Adrenal gland (tissue), 19 donors: ENCODE measurements at places on chromosomes 3 and 15. TPM values are rescaled to one million over a fixed set of nuclear protein-coding genes. Genes with fewer than 3 reads are reported as not detected.
A peak's percentile ranks its signal among the peaks of the same experiment; 100 is the strongest.

GRCh38 chr3:108328821-108329486 is 32.6 kb downstream of the HHLA2 start:
- DNase-seq = no peak

GRCh38 chr3:134985864-134986715 is 191.0 kb downstream of the EPHB1 start:
- no peak for DNase-seq

GRCh38 chr3:119258915-119259314 is 18.2 kb upstream of the B4GALT4 start:
- DNase-seq = no peak

The RIOX2 gene
- total RNA-seq = 8.4 TPM

DNA sequence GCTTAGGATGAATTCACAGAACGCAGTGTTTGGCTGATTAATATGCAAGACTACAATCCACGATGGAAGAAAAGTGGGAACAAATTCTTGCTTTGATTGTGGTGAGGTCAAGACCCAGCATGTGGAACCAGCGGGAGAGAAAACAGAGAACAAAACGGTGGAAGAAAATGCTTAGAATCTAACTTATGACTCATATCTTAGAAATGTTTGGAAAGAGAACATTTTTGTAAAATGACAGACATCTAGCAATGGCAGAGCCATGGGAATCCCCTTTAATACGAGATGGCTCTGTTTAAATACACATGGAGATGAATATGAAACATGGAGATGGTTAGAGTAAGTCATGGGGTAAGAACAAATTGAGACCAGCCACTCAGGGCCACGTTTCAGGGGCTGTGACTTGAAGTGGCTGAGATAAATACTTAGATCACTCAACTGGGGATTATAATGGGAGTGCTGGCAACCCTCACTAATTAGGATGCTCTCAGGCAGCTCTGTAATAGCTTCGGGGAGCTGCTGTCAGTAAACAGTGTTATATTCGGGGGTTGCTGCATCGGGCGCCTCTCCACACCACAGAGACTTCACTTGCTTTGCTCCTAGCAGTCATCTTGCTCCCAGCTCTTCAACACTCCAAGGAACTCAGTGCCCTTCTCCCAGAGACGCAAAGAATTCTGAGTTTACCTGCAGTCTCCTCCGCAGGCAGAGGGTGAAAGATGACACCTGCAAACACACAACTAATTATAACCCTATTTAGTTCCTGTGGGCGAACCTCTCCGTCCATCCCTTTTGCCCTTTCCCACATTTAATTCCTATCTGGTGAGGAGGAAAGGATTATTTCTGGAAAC is 68.0 kb upstream of the ONECUT1 start:
- DNase-seq = no peak

The CLDN18 gene
- 0.17 TPM for total RNA-seq

DNA sequence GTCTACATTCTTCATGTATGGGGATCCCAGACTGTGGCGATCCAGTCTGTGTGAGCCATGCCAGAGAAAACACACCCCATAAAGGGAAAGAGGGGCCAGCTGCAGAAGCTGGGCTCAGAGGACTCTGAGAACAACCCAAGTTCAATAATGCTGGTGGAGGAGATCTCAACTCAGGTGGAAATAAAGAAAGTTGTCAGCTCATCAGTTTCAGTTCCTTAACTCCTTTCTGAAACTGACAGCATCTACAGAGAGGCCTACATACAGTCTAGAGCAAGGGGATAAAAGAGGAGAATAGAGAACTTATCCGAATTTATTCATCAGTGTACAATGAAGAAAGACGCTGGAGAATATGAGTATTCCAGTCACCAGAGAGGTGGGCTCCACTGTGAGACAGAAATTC is 77.0 kb downstream of the NTRK3 start:
- no peak for DNase-seq

DNA sequence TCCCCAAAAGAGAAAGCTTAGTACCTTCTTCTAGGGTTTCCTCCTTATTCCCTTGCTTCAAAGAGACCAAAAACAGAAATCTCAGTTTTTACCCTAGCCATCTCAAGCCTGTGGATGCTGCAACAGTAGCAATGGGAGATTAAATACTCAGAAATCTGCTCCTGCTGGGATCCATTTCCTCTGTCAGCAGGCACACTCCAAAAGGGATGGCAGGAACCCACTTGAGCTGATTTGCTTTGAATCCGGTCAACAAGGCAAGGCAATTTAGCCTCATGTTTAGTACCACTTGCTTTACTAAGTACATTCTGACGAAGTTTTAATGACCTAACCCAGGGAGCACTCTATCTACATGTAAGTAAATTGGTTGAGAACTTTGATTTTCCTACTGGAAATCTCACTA is 590.0 kb upstream of the ADAMTS9 start:
- DNase-seq = no peak

The PDCD6IP gene
- total RNA-seq = 193 TPM

The TTC23 gene
- 30.5 TPM for total RNA-seq

The ASB14 gene
- not detected for total RNA-seq

The C3orf33 gene
- 11.7 TPM for total RNA-seq

DNA sequence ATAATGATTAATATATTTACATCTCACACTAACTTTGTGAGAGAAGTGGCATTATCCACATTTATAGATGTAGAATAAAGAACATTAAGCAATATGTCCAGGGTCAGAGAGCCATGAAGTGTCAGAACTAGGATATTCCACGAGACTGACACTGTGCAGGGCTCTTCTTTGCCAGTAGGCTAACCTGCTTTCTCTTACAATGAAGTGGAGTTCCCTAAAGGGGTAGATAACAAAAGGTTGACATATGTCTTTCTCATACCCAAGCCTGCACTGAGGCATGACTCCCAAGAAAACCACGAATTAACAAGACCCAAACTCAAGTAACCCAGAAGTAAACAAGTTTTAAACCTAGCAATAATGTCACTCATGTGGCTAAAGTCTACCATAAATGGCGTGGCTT is 191.5 kb upstream of the SLC2A2 start:
- DNase-seq = no peak

The GRM2 gene
- total RNA-seq = 0.26 TPM

DNA sequence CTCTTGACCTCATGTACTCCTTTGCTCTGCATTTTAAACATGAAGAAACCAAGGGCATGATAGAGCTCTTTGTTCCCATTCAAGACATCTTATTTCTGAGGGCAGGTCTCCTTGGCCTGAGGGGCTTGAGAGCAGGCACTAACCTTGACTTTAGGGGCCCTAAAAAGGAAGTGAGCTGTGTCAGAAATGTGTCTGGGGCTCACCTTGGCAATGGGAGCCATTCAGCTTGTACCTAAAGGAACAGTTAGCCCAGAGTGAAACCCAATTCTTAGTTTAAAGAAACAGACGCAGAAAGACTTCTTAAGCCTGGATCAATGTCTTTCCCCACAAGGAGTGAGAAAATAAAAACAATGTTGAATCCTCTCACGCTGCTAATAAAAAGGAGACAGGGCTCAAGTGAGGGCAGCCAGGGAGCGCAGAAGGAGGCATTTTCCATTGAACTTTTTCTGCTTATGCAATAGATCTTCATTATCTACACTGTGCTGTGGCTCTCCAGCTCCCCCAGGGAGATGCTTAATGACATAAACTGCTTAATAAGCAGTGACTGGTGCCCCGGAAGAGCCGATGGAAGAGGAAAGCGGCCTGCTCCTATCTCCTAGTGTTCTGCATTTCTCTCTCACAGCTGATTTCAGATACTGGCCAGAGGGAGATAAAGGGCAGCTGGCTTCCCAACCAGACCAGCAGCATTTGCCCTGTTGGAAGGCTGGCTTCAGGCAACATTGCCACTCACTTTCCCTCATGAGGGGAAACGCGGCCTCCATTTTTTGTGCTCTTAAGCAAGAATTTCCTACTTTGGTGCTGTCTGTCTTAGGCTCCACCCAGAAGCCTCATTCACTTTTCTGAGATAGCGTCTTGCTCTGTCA is 152.0 kb downstream of the OPA1 start:
- no peak for DNase-seq

DNA sequence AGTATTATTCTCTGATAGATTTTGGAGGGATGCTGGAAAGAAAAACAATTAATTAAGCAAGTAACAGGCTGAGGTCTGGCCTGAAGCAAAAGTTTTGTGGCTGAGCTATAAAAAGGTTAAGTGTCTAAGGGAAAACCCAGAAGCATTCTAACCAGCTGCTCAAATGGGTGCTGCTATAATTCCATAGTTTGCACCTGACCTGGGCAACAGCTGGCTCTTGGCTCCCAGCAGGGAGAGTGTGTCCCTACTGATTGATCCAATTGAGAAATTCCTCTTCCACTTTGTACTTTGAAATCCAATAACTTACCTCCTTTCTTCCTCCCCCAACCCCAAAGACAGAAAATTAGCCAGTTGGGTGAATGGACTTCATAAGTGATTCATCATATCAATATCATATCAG is 27.7 kb upstream of the SMAD3 start:
- DNase-seq = no peak

DNA sequence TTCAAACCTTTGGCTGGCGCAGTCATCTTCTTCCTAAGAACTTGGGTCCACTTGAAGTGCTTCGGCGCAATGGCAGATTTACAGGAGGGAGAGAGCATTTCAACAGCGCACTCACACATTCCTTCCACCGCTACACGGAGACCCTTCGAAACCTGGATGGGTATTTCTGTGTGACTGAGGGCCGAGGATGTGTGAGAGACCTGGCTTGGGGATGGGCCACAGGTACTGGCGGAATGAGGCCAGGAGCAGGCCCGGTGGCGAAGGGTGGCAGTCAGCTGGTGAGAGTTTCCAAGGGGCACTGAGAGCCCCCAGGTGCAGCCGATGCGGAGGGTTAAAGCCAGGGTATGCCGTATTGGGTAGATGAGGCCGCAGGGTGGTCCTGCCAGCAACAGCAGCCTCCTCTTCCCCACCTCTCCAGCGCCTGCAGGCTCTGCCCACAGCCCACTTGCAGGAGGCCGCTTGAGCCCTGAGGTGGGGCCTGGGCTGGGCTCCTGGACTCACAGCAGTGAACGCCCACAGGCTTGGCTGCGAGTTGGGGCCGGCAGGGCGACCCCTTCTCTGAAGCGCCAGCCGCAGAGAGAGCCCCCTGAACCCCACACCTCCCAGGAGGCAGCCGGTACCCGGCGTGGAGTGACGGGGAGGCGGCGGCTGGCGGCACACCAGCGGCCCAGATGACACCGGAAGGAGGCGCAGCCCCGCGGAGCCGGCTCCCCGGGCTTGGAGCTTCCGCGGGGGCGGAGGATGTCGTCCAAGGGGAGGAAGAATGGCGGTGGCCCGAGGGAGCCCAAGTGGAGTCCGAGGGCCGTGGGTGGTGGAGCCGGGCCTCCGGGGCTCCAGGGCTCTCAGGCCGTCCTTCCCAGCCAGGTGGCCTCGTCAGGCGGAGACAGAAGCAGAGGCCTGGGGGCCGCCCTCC is 166.5 kb downstream of the NSMCE3 start:
- DNase-seq = no peak

GRCh38 chr3:158105119-158105709 is 1.0 kb downstream of the SHOX2 start:
- no peak for DNase-seq

GRCh38 chr3:37625051-37625450 is 236.6 kb upstream of the CTDSPL start:
- no peak for DNase-seq

- DNase-seq = peak; percentile 91
Observed at GRCh38 chr15:40044717-40045571, 6.0 kb upstream of the SRP14 start.

The EFCAB12 gene
- 1.2 TPM for total RNA-seq

DNA sequence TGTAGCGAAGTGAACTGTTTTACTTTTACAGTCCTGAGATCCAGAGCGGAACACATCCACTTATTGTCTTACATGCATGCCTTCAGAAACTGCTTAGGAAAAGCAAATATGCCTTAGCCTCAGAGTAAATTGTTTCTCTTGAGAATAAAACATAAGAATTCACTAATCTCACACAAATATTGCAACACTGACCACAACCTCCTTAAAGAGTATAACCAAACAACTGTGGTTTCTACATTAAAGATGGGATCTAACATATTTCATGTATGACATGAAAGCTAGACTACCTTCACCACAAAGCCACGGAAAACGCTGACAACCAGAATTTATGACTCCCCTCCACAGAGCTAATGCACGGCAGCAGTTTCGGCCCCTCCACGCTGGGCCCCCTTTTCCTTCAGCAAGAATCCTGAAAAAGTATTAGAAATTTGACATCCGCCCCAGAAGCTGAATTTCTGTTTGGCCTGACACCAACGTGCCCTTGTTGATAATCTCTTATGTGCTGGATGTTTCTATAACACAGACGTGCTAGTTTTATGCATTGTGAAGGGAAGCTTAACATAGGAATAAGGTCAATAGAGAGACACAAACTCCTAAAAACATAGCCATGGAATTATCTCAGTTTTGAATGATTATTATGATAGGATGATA is 84.6 kb downstream of the GREM1 start:
- DNase-seq = no peak

DNA sequence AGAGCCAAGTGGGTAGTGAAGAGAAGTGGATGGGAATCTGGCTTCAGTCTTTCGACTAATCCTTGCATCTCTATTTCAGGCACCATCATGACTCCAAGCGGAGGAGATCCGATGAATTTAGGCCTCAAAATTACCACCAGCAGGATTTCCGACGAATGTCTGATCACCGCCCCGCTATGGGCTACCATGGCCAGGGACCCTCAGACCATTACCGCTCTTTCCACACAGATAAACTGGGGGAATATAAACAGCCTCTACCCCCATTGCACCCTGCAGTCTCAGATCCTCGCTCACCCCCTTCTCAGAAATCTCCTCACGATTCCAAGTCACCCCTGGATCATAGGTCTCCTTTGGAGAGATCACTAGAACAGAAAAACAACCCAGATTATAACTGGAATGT is 64.7 kb downstream of the RGMA start:
- DNase-seq = peak; percentile 16

DNA sequence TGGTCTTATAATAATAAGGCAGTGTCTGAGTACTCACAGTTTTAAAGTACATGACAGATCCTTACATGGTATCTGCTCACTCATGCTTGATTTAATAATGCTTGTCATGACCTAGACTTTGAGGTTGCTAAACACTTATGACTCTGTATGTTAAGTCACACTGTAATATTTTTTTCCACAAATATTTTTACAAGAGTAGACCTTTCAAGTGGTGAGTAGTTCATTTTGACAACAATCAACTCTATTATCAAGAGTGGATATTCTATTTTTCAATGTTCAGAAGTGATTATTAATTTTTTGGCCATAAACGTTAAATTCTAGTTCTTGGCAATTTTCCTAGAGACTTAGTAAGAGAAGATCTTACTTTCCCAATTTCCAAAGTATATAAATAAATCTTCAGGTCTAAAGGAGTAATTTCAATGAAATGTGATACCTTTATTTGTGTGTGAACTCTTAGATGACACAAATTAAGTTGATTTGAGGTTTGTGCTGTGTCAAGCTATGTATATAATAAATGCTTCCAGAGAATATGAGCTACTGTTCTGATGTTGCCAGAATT is 104.5 kb downstream of the NLGN1 start:
- no peak for DNase-seq
